Endothelial cell of umbilical vein (primary cell): ENCODE measurements at places on chromosomes 4 and X. TPM values are rescaled to one million over a fixed set of nuclear protein-coding genes. Genes with fewer than 3 reads are reported as not detected.

GIMD1 gene
- not detected in 2 replicates for total RNA-seq

PLK4 gene
- total RNA-seq = 34.8 and 37.7 TPM in 2 replicates

STK32B gene
- 7.8 and 12.4 TPM in 2 replicates for total RNA-seq

PCDH18 gene
- total RNA-seq = 1.4 and 1.5 TPM in 2 replicates

F11 gene
- not detected in 2 replicates for total RNA-seq

SPANXC gene
- not detected in 2 replicates for total RNA-seq

OCIAD1 gene
- total RNA-seq = 99.9 and 101 TPM in 2 replicates

TLR10 gene
- not detected in 2 replicates for total RNA-seq

XAGE1A gene
- total RNA-seq = not detected in 2 replicates

KCNIP4 gene
- total RNA-seq = not detected in 2 replicates

NRK gene
- total RNA-seq = 3.1 and 8.0 TPM in 2 replicates
